ENCODE measurements at places on chromosomes 4 and X.

DNA sequence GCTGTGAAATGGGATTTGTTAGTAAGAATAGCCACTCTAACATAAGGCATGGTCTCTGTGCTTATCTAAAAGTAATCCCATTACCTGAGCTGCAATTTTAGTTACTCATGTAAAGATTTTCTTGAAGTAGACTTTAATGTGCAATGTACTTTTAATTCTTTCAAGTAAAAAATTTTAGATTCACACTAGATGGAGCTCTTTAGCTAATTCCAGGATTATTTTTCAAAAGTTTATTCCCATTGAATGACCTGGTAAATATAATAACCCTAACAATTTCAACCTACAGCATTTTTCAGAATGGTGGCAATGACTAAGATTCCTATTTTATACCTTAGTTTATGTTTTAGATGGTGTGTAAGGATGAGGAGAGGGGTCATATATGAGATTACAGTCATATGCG is 18.1 kb downstream of the USP38 start:
- DNase-seq: no peak

- no peak for DNase-seq
Observed at GRCh38 chrX:99914635-99915034, 495.4 kb downstream of the PCDH19 start.

GRCh38 chr4:48899950-48900349 is 6.6 kb downstream of the OCIAD2 start:
- DNase-seq: no peak

DNA sequence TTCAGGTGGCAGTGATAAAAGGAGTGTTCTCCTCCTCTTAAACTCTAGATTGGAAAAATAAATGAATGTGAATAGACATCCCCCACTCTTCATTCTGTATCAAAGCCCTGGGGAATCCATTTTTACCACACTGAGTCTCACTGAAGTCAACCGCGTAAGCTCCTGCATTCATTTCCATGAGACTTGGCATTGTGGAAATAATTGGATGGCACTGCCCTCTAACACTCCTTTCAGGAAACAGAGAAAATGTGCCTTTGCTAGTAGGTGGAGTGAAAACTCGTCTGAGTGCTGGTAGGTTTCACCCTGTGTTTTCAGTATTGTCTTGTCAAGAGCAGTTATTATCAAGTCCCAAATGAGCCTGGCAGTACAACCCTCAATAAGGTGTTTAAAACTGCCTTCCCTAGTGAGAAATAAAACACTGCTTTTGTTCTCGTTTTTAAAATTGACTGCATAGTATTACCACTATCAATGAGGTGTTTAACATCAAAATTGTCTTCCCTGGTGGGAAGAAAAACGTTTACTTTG is 9.7 kb upstream of the CDKN2AIP start:
- DNase-seq: no peak

DNA sequence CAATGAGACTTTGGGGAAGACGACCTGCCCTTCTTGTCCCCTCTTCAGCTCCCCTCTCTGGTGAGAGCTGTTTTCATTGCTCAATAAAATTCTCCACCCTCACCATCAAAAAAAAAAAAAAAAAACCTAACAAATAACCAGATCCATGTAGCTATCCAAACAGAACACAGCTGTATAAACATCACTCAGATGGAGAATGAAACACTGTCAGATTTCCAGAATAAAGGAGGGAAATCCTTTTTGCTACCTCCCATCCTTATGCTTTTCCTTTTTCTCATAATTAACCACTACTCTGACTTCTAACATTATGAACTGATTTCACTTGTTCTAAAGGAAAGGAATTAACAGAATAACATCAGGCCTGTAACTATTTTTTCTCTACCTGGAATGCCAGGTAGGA is 155.6 kb downstream of the PPP4R3C start:
- no peak for DNase-seq

GRCh38 chr4:175805846-175806245 is 6.2 kb downstream of the GPM6A start:
- no peak for DNase-seq

DNA sequence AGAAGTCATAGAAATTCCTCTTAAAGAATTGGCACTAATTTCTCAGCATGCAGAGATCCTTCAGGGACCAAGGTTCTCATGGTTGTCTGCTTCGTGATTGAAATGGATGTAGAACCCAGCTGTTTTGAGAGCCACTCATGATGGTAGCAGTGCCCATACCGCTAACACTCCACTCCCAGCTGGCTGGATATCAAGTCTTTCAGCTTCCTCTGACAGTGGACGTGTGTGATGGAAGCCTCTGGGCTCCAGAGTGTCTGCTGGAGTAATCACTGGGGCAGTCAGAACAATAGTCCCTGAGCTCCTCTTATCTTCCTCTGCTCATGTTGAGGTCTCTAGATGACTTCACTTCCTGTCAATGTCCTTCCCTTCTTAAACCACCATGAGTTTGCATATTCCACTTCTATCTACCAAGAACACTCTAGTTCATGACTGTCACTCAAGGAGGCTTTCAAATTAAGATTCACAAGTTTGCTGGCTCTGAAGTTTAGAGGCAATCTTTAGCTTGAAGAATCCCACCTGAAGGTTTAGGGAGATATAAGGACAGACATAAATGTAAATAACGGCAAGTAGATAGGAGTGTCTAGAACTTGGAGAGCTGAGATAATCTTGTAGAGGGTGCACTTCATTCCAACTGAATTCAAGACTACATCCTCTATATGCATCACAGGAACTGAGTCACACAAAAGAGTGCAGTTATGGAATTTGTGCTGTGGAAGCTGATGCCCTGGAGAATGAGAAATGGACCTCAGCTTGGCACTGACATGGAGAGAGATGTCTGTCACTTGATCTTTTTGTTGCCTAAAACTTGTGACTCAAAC is 64.5 kb upstream of the WDR1 start:
- DNase-seq: peak; percentile 46

GRCh38 chr4:87745064-87745807 is 54.1 kb upstream of the IBSP start:
- DNase-seq: no peak

DNA sequence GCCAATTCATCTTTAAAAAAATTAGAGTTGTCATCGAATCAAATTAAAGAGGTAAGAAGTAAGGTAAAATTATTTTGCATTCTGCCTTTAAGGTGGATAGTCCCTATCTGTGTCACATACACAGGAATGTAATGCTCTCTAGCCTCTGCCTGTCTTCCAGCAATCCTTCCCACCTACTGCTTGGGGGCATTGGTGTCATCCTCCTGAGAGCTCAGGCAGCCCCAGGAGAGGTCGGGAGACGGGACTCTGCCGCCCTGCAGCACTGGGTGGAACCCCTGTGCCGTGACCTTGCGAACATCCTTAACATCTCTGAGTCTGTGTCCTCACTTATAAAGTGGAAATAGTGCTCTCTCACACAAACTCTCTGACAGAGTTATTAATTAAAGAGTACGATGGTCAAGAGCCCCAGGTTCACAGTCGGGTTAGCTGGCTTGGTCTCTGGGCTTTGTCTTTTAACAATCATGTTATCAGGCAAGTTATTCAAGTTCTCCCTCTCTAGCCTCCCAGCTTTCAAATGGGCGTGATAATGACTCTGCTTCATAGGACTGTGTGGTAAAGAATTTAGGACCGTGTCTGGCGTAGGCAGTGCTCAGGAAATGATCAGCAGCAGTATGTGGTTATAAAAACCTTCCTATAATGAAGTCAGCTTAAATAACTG is 10.2 kb downstream of the TLR3 start:
- no peak for DNase-seq

Data from activated naive CD4-positive, alpha-beta T cell treated with anti-CD3 and anti-CD28 coated beads, Interleukin-2, amount 10 ng/mL, durations not matched to agents 7 days and 5 days (primary cell).